ENCODE measurements at places on chromosomes 7 and 10.

DNA sequence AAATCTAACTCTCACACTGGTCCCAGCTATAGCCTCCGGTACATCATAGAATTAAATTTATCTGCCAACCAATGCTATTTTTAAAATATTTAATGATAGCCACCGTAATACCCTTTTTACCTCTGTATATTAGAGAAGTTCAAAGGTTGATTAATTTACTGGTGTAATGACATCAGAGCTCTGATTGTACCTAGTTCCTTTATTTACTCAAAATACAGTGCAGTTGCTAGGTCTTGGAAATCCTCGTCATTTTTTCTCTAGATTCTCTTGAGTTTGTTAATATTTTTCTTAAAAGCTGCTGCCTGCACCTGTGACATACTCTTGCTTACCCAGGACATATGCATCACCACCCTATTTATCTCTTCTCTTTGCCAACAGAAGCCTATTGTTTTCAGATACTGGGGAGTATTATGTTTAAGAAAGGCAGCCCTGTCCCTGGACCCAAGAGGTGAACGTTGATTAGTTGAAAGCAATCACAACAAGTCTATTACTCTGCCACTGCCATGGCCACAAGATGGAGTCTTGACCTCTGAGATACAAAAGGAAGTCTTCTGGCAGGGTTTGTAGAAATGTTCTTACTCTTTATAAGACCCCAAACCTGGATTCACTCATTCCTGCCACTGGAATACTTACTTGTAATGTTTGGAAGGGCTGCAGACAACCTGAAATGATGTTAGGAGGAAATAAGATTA is 25.6 kb upstream of the TMEM26 start:
- no peak for DNase-seq

GRCh38 chr10:88903715-88904114 is 23.7 kb downstream of the STAMBPL1 start:
- DNase-seq, result no peak

GRCh38 chr7:138579671-138580070 is 119.6 kb downstream of the TRIM24 start:
- no peak for DNase-seq

GRCh38 chr7:84949501-84949900 is 237.4 kb downstream of the SEMA3D start:
- DNase-seq, result no peak

GRCh38 chr10:88221010-88221973 is 357.9 kb downstream of the PTEN start:
- no peak for DNase-seq

- no peak for DNase-seq
These were observed 396.8 kb upstream of the LRGUK start for GRCh38 chr7:133730360-133730759.

- DNase-seq, result no peak
These were observed 12.0 kb upstream of the KCNMA1 start for GRCh38 chr10:77649333-77650331.

GRCh38 chr10:44991571-44991970 is 9.2 kb upstream of the ZNF22 start:
- no peak for DNase-seq

GRCh38 chr10:79150444-79150754 is 81.6 kb downstream of the ZMIZ1 start:
- no peak for DNase-seq

DNA sequence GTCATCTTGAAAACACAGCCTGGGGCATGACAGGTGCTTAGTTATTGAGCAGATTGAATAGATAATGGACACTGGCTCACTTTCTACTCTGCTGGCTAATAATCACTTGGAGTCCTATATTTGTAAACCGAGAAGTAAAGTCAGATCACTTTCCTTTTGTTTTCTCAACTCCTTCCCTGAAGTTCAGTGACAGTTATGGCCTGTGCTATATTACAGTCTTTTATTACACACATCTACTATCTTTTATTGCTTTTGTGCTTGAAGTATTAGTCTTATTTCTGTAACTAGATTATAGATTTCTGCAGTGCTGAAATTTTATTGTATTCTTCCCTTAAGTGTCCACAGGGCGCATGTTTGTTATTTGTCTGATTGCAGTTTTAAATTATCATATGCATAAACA is 136.4 kb upstream of the TAC1 start:
- no peak for DNase-seq

DNA sequence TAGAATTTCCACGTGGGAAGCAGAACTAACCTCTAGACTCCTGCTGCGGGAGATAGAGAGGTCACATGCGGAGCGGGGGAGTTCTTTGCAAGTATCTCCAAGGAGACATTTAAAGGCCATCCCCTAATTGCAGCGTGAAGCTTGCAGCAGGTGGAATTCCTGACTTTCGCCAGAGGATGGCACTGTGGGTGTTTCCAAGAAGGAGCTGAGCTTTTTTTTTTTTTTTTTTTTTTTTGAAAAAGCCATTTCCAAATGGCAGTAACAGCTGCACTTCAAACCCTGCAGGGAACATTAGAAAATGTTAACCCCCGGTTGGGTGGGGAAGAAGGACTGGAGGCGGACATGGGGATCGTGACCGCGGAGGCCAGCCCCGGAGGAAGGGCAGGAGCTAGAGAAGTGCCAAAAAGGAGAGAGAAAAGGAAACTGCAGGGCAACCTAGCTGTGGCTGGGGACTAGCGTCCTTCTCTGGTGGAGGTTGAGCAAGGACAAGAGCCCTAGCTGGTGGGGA is 487.7 kb downstream of the TYW1 start:
- peak; percentile 10 for DNase-seq

DNA sequence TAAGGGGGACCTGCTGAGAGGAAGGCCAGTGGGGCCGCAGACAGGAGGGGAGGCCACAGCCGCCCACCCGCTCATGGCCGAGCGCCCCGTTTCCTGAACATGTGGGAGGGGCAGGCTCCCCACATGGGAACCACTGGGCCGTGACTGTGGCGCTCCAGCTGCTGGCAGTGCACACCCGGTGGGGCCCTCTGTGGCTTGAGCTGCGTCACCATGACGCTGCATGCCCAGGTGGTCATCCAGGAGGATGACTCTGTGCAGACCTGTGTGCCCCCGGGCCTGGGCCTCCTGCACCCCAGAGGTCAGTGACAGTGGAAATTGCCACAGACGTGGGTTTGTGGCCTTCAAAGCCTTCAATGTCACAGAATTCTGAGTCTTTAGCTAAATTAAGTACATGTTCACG is 85.1 kb downstream of the MGMT start:
- peak; percentile 34 for DNase-seq

DNA sequence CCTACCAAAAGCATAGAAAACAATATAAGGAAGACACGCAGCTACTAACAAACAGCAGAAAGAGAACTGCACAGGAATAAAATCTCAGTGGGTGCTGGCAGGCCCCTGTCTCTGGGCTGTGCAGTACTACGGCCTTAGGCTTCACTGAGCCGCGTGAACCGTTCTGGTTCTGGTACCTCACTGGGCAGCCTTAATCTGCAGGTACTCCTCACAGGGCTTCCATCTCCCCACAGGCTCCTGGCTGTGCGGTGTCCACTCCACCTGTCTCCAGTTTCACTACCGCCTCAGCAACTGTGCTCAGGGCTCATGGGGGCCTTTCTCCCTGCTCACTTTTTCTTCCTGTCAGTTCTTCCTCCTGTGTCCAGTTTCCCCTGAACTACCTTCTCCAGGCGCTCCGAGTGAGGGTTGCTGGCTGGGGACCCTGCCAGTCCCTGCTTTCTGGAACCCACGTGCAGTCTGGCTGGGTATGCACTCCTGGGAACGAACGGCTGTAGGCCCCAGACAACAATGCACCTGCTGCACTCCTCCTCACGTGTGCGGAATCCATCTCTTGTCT is 75.7 kb downstream of the VIPR2 start:
- no peak for DNase-seq

- DNase-seq, result no peak
These were observed 2.2 kb upstream of the LANCL2 start for GRCh38 chr7:55362927-55363326.

GRCh38 chr10:104334561-104334960 is 3.7 kb downstream of the ITPRIP start:
- DNase-seq, result no peak

- DNase-seq, result no peak
These were observed 9.4 kb downstream of the AP5Z1 start for GRCh38 chr7:4784799-4785198.

GRCh38 chr7:94656925-94657731 is 1.2 kb upstream of the SGCE start:
- peak; percentile 18 for DNase-seq

- no peak for DNase-seq
These were observed 152.9 kb upstream of the ASAH2 start for GRCh38 chr10:50404021-50404773.

DNA sequence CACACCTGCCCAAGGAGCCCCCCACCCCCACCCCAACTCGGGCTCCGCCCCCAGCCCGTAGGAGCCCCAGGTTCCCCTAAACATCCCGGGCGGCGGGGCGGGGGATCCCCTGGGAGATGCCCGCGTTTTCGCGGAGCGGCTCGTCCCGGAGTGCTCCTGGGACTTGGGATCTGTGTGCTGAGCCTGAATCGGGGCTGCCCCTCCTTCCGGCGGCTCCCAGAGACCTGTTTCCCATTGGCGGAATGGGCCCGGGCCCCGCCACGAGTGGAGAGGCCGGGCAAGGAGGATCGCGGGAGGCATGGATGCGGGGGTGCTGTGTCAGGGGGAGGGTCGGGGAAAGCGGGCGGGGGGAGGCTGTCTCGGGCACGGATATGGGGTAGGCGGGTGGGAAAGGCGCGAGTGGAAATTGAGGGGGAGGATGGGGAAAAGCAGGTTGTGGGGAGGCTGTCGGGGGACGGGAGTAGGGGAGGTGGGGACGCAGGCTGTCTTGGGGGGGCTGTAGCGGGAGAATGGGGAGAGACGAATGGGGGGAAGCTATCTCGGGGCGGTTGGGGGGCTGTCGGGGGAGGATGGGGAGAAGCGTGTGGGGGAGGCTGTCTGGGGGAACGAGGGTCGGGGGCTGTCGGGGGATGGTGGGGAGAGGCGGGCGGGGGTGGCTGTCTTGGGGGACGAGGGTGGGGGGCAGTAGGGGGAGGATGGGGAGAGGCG is 572 bp upstream of the BHLHA15 start:
- DNase-seq, result no peak

DNA sequence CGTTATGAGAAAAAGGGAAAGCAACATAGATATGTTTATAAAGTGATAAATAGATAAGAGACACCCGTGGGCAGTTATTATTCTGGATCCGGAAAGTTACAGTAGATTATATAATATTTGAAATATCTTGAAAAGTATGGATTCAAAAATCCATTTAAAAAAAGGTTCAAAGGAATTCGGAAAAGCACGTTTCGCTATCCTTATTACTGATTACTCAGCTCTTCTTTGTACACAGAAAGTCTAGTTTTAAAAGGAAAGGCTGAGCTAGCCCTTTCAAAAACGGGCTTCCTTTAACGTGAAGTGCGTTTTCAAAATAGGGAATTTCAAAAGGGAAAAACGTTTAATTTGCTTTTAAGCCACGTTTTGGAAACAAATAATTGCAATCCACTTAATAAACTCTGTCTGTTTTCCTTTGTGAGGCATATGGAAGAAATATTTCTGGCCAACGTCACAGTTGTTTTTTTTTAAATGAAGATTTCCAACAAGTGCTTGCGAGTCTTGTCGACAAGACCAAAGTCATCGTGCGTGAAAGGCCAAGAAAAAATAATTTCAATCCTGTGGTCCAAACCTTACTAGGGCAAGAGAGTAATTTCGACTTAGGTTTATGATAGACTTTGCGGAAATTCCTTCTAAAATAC is 2.2 kb upstream of the SKIDA1 start:
- no peak for DNase-seq

DNA sequence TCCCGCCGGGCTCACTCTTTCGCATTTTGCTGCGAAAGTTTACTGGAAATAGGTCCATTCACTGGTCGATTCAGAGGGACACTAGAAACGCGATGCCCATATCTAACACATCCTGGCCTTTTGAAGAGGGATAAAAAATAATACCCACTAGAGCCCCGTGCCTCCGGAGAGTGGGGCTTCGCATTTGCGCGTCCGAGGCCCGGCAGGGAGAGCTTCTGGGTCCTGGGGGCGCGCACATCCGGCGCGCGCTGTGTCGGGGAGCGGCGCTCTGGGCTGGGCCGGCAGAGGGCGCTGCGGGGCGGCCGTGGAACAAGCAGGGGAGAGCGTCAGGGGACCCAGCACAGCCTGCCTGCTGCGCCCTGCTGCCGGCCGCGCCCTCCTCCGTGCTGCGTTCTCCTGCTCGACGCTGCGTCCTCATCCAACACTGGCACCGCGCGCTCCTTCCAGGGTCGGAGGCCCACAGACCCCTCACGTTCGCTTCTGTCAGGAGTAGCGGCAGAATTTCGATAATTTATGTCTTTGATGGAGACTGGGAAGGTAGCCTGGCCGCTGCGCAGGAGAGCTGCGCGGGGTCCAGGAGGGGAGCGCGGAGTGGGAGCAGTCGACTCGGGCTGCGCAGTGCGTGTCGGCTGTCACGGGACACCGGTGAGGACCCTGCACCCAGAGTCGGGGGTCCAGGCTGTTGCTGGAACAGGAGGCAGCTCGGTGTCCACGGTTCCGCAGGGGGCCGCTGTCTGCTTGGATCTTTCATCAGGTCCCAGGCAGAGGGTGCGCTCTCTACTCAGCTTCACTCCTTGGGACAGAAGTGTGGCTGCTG is 41.5 kb upstream of the ZNF32 start:
- DNase-seq, result peak; percentile 72

GRCh38 chr7:88458279-88458678 is 151.6 kb upstream of the STEAP4 start:
- DNase-seq, result no peak

DNA sequence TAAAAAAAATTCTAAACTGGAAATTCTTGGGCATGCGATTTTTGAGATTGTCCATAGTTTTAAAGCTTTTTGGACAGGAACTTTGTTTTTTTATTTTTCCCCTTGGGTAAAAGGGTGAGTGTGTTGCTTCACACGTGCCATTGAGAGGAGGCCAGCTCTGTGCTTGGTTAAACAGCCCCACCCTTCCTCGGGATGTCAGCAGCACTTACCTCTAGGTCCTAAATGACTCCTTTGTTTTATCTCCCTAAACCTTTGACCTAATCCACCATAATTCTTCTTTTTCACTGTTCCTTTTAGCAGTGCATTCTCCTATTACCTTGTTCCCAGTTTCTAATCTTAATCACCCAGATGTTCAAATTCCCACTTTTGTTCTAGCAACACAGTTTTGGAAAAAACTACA is 83.5 kb downstream of the SEMA3D start:
- no peak for DNase-seq

DNA sequence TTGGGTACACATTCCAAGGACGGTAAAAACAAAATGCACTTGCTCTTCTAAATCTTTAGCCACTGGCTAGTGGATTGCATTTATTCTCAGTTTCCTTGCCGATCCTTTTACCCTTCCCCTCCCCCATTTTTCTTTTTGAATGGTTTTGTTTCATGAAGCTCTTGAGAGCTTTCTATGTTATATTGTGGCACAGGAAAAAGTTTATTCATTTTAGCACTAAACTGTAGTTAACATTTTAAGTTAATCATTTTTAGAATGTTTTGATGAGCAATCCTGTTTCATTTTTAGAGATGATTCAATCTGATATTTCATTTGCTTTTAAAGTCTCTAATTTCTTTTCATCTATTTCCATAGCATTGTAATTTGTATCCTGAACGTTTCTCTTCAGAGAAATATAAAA is 24.0 kb downstream of the ZEB1 start:
- no peak for DNase-seq

GRCh38 chr7:114663502-114663901 is 248.9 kb downstream of the FOXP2 start:
- DNase-seq, result no peak

GRCh38 chr10:73044378-73045285 is 52.0 kb downstream of the P4HA1 start:
- DNase-seq, result no peak

Data from memory B cell (primary cell).